ENCODE measurements at places on chromosomes 3 and 15.
A peak's percentile ranks its signal among the peaks of the same experiment; 100 is the strongest.

DNA sequence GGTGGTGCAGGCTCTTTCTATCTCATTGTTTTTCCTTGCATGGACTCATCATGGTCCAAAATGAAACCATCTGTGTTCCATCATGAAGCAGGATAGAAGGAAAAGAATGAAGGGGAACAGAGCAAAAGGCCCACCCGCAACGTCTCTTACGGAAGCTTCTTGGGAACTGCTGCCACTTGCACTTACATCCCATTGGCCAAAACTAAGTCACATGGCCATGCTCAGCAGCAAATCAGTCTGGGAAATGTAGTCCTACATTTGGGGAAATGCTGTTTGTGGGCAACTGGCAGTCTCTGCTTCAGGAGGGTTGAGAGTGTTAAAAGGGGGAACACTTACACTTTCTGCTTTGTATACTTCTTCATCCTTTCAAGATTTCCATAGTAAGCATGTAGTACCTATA is 191.6 kb downstream of the SV2B start:
- peak; percentile 60 for DNase-seq

DNA sequence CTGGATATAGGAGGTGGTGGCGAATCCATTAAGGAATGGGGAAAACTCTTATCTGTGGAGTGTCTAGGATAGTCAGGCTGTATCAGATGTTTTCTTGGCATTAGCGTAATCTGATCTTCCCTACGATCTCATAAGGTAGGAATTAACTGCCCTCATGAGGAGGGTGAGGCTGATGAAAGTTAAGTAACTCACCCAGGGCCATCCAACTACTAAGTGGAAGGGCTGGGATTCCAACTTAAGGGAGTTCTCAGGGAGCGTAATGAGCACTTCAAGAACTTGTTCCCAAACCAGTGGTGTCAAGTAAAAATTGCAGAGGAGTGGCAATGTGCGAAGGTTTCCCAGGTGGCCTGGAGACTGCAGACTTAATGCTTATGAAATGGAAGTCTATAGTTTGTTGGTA is 55.9 kb upstream of the OSBPL11 start:
- no peak for DNase-seq

DNA sequence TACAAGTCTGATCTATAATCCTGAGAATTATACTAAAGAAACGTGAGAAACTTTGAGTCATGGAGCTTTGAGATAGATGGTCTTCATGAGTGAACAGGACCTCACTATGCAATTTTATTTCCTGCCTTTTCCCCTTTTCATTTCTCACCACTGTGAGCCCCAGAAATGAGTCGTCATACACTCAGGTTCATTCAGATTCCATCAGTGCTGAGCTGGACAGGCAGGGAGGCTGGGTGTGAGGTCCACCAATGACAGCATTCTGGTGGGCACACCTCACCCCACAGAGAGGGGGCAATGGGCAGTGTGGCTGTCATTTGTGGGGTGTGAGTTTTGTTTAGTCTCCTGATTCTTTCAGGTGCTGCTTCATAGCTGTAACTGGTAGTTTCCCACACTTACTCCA is 16.9 kb downstream of the TIGIT start:
- DNase-seq = no peak

GRCh38 chr3:55923626-55924025 is 436.5 kb upstream of the WNT5A start:
- DNase-seq = no peak

DNA sequence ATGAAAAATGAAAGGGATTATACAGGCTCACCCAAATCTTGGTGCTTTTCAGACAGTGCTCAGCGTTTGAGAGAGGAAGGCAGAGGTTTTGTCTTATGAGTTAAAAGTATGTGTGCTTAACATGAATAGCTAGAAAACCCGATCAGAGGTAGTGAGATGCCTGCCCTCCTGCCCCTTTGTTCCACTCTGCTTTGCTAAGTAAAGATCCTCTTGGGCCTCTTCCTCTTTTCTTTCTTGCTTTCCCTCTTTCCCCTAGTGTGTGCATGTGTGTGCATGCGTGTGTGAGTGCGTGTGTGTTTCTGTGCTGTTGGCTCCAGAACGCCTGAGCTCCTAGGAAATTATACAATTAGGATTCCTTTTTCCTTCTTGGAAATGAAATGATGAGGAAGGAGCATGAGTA is 261.3 kb upstream of the NR2E3 start:
- no peak for DNase-seq

DNA sequence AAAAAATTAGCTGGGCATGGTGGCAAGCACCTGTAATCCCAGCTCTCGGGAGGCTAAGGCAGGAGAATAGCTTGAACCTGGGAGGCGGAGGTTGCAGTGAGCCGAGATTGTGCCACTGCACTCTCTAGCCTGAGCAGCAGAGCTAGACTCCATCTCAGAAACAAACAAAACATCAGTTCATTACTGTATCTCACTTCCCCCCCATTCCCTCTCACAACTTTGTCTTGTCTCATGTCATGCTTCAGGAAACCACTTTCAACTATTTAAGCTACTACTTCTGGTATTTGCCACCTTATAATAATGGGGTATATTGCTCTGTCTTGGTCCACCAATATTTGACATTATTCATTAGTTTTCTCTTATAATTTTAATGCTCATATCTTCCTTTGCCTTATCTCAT is 26.2 kb downstream of the PIK3CA start:
- DNase-seq = no peak

Data from suppressor macrophage treated with lipopolysaccharide for 1 hour (primary cell).